NCI-H774 (cell line): ENCODE measurements at places on chromosomes 3 and 15.

GRCh38 chr15:56249092-56249491 is 5.4 kb upstream of the RFX7 start:
- DNase-seq = no peak

GRCh38 chr15:68778876-68779275 is 41.8 kb downstream of the ANP32A start:
- no peak for DNase-seq

- DNase-seq = no peak
These were observed 11.6 kb downstream of the MYL3 start for GRCh38 chr3:46851364-46852333.

- DNase-seq = no peak
These were observed 40.7 kb downstream of the VGLL4 start for GRCh38 chr3:11602886-11603527.

- DNase-seq = peak; percentile 0
These were observed 17.8 kb downstream of the SPATA12 start for GRCh38 chr3:57078344-57078634.
